ENCODE measurements at places on chromosomes 6 and 20. TPM values are rescaled to one million over a fixed set of nuclear protein-coding genes. Genes with fewer than 3 reads are reported as not detected.

The IP6K3 gene
- not detected for total RNA-seq

The SDCBP2 gene
- 2.7 TPM for total RNA-seq

The SLC22A7 gene
- not detected for total RNA-seq

The ZNF165 gene
- 1.0 TPM for total RNA-seq

The TMEM151B gene
- total RNA-seq: not detected

The IL20RA gene
- total RNA-seq: not detected

The GPLD1 gene
- total RNA-seq: 1.8 TPM

The TINAG gene
- total RNA-seq: not detected

The TAF4 gene
- 41.5 TPM for total RNA-seq

The TRIM15 gene
- not detected for total RNA-seq

The CST11 gene
- total RNA-seq: not detected

DNA sequence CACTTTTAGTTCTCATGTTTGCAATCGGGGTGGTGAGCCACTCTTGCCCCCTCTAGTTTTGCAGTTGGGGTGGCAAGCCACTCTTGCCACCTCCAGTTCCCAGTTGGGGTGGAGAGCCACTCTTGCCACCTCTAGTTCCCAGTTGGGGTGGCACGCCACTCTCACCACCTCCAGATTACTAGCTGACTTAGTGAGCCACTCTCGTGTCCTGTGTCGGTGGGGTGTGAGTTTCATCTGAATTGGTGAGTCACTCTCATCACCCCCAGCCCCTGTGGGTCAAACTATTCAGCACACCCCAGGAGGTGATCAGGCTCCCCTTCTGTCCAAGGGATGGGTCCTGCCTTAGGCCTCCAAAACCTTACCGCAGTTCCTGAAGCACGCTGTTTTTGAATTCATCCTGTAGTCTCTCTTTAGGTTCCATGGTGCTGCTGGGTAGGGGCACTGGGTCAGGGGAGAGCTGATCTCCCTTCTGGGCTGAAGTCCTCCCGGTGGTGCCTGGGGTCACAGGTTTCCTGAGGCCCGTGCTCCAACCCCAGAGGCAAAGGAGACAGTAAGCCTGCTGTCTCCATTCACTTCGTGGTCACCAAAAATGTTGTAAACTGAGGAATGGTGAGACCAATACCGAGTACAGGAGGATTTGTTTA lies 224.2 kb upstream of the SYNCRIP start:
- no peak overlapping the region for H3K27ac ChIP-seq
- H3K4me3 ChIP-seq: peak overlapping the region; percentile 38
- DNase-seq: no peak
- H3K4me1 ChIP-seq: no peaks in the 10 kb centered on the region

DNA sequence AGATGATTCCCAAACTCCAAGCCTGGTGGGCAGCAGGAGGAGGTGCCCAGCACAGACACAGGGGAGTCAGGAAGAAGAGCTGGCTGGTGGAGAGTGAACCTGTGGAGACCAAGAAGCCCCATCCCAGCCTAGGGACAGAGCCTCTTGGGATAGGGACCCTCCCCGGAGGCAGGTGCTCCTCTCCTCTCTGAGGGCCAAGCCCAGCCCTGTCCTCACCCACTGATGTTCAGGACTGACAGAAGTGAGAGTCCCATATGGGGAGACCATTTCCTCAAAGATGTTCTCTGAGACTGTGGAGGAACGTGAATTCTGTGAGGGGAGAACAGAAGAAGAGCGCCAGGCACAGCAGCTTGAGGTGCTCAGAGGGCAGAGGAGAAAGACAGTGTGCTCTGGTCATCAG lies 2.4 kb upstream of the EBF4 start:
- no peak overlapping the region for H3K27ac ChIP-seq
- H3K36me3 ChIP-seq: no peaks in the 10 kb centered on the region

GRCh38 chr6:147811913-147812629 lies 303.6 kb downstream of the SAMD5 start:
- H3K27ac ChIP-seq: no peak overlapping the region
- H3K4me1 ChIP-seq: no peaks in the 10 kb centered on the region
- DNase-seq: no peak

DNA sequence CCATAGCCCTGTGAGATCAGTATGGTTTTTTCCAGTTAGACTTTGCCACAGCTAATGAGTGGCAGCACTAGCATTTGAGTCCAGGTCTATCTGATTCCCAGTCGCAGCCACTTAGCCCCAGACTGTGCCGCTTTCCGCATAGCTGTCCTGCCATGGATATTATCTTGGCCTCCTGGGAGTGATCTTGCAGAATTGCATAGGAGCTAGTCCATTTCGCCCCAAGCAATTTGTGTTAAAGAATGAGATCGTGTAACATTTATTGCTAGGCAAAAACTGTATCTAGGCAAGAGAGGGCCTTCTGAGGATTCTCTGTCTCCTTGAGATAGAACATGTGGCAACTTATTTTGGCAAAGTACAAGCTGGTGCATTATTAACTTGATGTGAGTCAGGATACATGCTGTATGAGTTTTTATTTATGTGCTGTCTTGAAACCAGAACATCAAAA lies 74.2 kb downstream of the EZR start:
- no peaks in the 10 kb centered on the region for H3K27me3 ChIP-seq
- H3K4me3 ChIP-seq: no peak overlapping the region
- peaks cover 64% of the 10 kb centered on the region for H3K36me3 ChIP-seq
- DNase-seq: no peak
- H3K27ac ChIP-seq: no peak overlapping the region

DNA sequence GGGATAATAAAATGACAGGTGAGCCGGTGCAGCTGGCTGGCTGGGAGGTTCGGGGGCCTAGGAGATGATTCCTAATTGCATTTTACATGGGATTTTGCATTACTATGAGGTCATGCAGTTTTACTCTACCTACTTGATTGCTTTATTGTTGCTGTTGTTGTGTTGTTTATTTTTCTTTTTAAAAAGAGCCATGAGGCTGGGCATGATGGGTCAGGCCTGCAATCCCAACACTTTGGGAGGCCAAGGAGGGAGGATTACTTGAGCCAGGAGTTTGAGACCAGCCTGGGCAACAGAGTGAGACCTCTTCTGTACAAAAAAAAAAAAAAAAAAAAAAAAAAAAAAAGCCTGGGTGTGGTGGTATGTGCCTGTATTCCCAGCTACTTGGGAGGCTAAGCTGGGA lies 104.8 kb downstream of the GJA1 start:
- DNase-seq: no peak
- H3K4me3 ChIP-seq: no peak overlapping the region
- H3K27ac ChIP-seq: no peak overlapping the region

DNA sequence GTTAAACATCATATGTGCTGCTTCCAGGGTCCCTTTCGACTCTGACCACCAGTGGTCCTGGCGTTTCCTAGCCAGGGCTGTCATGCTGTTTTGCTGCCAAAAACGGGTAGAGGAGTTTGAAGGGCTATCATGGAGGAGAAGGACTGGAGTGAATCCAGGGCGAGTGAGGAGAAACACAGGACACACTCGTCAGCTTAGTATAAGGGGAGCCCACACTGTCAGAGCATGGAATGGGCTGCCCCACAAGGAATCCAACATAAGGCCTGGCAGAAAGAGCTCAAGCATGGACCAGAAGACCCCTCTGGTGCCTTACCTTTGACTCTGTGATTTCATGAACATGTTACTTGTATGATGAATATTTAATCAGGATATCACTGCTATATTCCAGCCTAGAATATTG lies 247.2 kb downstream of the NRN1 start:
- no peak overlapping the region for H3K27ac ChIP-seq
- no peaks in the 10 kb centered on the region for H3K27me3 ChIP-seq
- H3K4me3 ChIP-seq: no peak overlapping the region
- H3K4me1 ChIP-seq: peaks cover 11% of the 10 kb centered on the region

GRCh38 chr20:17969278-17969883 lies 563 bp downstream of the MGME1 start:
- peak overlapping the region; percentile 99 for H3K27ac ChIP-seq
- DNase-seq: no peak
- peak overlapping the region; percentile 96 for H3K4me3 ChIP-seq
- H3K27me3 ChIP-seq: no peaks in the 10 kb centered on the region
- H3K36me3 ChIP-seq: no peaks in the 10 kb centered on the region

DNA sequence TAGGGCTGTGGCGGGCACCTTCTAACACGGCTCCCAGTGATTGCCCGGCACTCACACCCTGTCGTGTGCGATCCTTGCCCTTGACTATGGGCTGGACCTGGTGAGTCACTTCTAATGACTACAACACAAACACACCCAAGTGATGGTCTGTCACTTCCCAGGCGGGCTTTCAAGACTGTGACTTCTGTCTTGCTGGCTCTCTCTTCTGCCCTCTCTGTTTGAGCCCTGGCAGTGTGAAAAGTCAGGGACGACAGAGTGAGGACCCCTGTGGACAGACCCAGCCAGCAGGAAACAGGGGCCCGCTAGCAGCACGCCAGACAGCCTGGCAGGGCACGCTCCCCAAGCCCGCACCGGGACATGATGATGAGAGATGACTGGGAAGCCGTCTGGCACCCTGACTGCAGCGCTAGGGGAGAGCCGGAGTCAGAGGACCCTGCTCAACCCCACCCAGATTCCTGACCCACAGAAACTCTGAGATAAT lies 43.0 kb downstream of the KIF16B start:
- no peaks in the 10 kb centered on the region for H3K4me1 ChIP-seq
- H3K27ac ChIP-seq: no peak overlapping the region
- peaks cover 17% of the 10 kb centered on the region for H3K36me3 ChIP-seq
- DNase-seq: no peak
- no peaks in the 10 kb centered on the region for H3K27me3 ChIP-seq
- no peak overlapping the region for H3K4me3 ChIP-seq

DNA sequence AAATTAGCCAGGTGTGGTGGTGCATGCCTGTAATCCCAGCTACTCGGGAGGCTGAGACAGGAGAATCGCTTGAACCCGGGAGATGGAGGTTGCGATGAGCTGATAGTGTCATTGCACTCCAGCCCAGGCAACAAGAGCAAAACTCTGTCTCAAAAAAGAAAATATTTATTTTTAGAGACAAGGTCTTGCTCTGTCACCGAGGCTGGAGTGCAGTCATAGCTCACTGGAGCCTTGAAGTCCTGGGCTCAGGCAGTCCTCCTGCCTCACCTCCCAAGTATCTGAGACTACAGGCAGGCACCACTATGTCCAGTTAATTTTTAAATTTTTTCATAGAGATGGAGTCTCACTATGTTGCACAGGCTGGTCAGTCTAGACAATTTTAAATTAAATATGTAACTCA lies 16.2 kb upstream of the CEBPB start:
- H3K36me3 ChIP-seq: peaks cover 2% of the 10 kb centered on the region
- no peak overlapping the region for H3K27ac ChIP-seq
- H3K4me3 ChIP-seq: no peak overlapping the region
- peaks cover 5% of the 10 kb centered on the region for H3K4me1 ChIP-seq
- H3K27me3 ChIP-seq: peaks cover 15% of the 10 kb centered on the region

GRCh38 chr6:38164671-38165108 lies 345.2 kb downstream of the ZFAND3 start:
- no peak for DNase-seq
- H3K36me3 ChIP-seq: peaks cover 8% of the 10 kb centered on the region
- H3K27me3 ChIP-seq: no peaks in the 10 kb centered on the region
- no peak overlapping the region for H3K4me3 ChIP-seq
- H3K27ac ChIP-seq: no peak overlapping the region

DNA sequence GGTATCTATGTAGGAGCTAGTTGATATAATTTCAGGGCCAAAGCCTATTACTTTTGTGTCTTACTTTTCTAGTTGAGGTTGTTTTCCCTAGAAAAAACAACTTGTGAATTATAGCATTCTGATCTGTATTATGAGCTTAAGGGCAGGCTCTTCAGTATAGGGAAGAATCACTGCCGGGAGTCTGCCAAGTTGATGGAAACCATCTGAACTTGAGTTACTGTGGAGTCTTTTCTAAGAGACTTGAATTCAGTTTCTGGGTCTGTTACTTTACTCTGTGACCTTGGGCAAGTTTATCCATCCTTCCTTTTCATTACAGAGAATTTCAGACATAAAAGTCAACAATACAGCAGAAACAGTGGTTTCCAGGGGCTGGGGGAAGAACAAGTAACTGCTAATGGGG lies 2.1 kb upstream of the CASS4 start:
- no peaks in the 10 kb centered on the region for H3K27me3 ChIP-seq
- DNase-seq: no peak
- peaks cover 19% of the 10 kb centered on the region for H3K4me1 ChIP-seq
- H3K4me3 ChIP-seq: no peak overlapping the region
